ENCODE measurements at places on chromosomes 5 and 9. TPM values are rescaled to one million over a fixed set of nuclear protein-coding genes. Genes with fewer than 3 reads are reported as not detected.

Gene SPAAR
- total RNA-seq: 1.8 TPM

Gene TUT7
- 22.2 TPM for total RNA-seq

Gene KIAA1191
- 75.4 TPM for total RNA-seq

Gene TXNDC8
- total RNA-seq: not detected

Gene CBY3
- 0.58 TPM for total RNA-seq

Gene ALDH1A1
- 173 TPM for total RNA-seq

Gene ARSI
- total RNA-seq: 5.3 TPM

Gene NUTM2G
- total RNA-seq: not detected

Gene EFNA5
- 21.0 TPM for total RNA-seq

Gene GNAQ
- total RNA-seq: 39.0 TPM

Gene ASTN2
- 19.0 TPM for total RNA-seq

Gene TLR4
- 18.2 TPM for total RNA-seq

Gene SLC6A18
- total RNA-seq: 0.70 TPM

Gene NSUN2
- 50.1 TPM for total RNA-seq

Gene OR13C4
- total RNA-seq: not detected

Gene RABEPK
- 11.8 TPM for total RNA-seq

Gene HRH2
- 3.2 TPM for total RNA-seq

Gene OGN
- total RNA-seq: 46.5 TPM

Gene SOX30
- 0.06 TPM for total RNA-seq

Gene FAM221B
- not detected for total RNA-seq

Gene RBM22
- total RNA-seq: 41.2 TPM

Gene TAF11L10
- total RNA-seq: not detected

Gene IL3
- total RNA-seq: not detected

Gene AQP3
- total RNA-seq: 108 TPM

Gene CCDC171
- 11.3 TPM for total RNA-seq

Gene EPB41L4B
- 10.5 TPM for total RNA-seq

Gene MRPS30
- 123 TPM for total RNA-seq

Gene PCDHGB3
- total RNA-seq: 7.1 TPM

Gene UTP15
- 18.8 TPM for total RNA-seq

Gene IL7R
- total RNA-seq: 1.6 TPM

Gene LECT2
- not detected for total RNA-seq

Gene ERAP2
- total RNA-seq: 5.0 TPM

Gene PCDHB11
- total RNA-seq: 8.5 TPM

Gene SH3PXD2B
- 16.2 TPM for total RNA-seq

Gene CARTPT
- total RNA-seq: 0.23 TPM

Gene GRAMD2B
- 22.5 TPM for total RNA-seq

Gene ZBTB26
- 11.2 TPM for total RNA-seq

Gene CDC25C
- total RNA-seq: 5.1 TPM

Gene C9orf153
- total RNA-seq: 0.70 TPM

Gene DNAI1
- total RNA-seq: 1.3 TPM

Gene BOD1
- 57.7 TPM for total RNA-seq

Gene STARD4
- 21.1 TPM for total RNA-seq

Gene SARDH
- total RNA-seq: 19.6 TPM

Gene FGF10
- total RNA-seq: 10.9 TPM

Gene BARHL1
- not detected for total RNA-seq

Gene CTSL
- total RNA-seq: 72.1 TPM

Gene PCDHGB1
- total RNA-seq: 6.0 TPM

Gene SPINK13
- total RNA-seq: not detected

Gene ADAMTS2
- total RNA-seq: 32.0 TPM

Gene ZDHHC11B
- total RNA-seq: 3.0 TPM

Gene OR1J2
- total RNA-seq: not detected
